ENCODE measurements at places on chromosomes 16 and 17.

GRCh38 chr16:84841787-84842300 lies 22.1 kb downstream of the CRISPLD2 start:
- no peak for DNase-seq

GRCh38 chr17:13601322-13601775 lies 380 bp downstream of the HS3ST3A1 start:
- DNase-seq, result no peak

GRCh38 chr16:80948886-80949493 lies 57.7 kb downstream of the CMC2 start:
- no peak for DNase-seq

- DNase-seq, result no peak
Observed at GRCh38 chr16:84633622-84634021, 14.7 kb upstream of the KLHL36 start.

DNA sequence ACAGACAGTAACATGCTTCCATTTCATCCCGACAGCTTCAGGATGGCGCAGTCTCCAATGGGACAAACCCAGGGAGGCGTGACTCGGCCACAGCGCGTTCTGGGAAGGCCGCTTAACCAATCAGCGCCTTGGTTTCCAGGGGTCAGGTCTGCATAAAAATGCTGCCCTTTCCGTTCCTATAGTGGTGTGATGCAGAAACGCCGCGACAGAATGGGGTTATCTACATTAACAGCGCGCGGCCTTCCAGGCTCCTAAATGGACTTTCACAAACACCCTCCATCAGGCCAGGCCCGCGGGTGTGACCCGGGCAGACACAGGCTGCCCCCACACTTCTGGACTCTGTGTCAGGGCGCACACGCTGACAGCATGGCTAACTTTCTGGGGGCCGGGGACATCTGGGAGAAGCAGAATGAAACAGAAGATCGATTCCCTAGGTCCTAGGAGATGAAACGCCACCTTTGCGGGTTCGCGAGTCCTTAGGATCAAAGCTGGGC lies 792 bp downstream of the TMEM231 start:
- DNase-seq, result no peak

GRCh38 chr17:34884597-34884996 lies 76.7 kb downstream of the CCT6B start:
- DNase-seq, result no peak

- no peak for DNase-seq
Observed at GRCh38 chr16:3383045-3383448, 17.8 kb downstream of the ZSCAN32 start.

- DNase-seq, result no peak
Observed at GRCh38 chr17:75065562-75066151, 18.6 kb downstream of the KCTD2 start.

All from T-helper 9 cell (primary cell).